ENCODE measurements at places on chromosomes 1 and 21.

DNA sequence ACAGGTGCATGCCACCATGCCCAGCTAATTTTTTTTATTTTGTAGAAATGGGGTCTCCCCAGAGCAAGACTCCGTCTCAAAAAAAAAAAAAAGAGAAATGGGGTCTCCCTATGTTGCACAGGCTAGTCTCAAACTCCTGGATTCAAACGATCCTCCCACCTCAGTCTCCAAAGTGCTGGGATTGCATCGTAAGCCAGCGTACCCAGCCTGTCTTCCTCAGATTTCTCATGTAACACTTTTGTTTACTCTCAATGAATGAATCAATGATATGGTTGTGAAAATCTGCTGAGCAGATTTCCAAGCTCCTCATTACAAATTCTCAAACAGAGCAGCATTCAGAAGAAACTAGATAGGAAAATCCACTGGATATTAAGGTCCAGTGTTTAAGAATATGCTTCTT lies 6.6 kb downstream of the CMPK1 start:
- no peak for DNase-seq

GRCh38 chr21:24628046-24628445 lies 979.2 kb downstream of the MRPL39 start:
- DNase-seq, result no peak

GRCh38 chr1:227937031-227937837 lies 10.5 kb downstream of the WNT9A start:
- DNase-seq, result no peak

GRCh38 chr1:115593365-115594259 lies 48.2 kb upstream of the VANGL1 start:
- no peak for DNase-seq

Data from fibroblast of mammary gland (primary cell).